ENCODE measurements at places on chromosomes 1 and 21.

DNA sequence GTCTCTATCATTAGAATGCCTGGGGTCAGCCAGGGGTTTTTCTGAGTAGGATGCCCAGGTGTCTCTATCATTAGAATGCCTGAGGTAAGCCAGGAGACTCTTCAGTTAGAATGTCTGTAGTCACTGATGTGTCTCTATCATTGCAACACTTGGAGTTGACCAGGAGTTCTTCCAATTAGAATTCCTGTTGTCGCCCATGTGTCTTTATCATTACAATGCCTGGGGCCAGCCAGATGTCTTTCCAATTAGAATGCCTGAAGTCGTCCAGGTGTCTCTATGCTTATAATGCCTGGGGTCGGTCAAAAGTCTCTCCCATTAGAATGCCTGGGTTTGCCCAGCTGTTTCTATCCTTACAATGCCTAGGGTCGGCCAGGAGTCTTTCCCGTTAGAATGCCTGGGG is 55.8 kb downstream of the RNF187 start:
- H3K36me3 ChIP-seq, result no peaks in the 10 kb centered on the region
- H3K4me1 ChIP-seq, result no peaks in the 10 kb centered on the region
- H3K27ac ChIP-seq, result no peak overlapping the region
- DNase-seq, result no peak
- no peaks in the 10 kb centered on the region for H3K27me3 ChIP-seq

- H3K27me3 ChIP-seq, result peaks cover 10% of the 10 kb centered on the region
- H3K36me3 ChIP-seq, result no peaks in the 10 kb centered on the region
- no peak for DNase-seq
- H3K4me3 ChIP-seq, result no peak overlapping the region
- H3K4me1 ChIP-seq, result no peaks in the 10 kb centered on the region
These were observed 213.8 kb downstream of the HHIPL2 start for GRCh38 chr1:222334026-222334680.

DNA sequence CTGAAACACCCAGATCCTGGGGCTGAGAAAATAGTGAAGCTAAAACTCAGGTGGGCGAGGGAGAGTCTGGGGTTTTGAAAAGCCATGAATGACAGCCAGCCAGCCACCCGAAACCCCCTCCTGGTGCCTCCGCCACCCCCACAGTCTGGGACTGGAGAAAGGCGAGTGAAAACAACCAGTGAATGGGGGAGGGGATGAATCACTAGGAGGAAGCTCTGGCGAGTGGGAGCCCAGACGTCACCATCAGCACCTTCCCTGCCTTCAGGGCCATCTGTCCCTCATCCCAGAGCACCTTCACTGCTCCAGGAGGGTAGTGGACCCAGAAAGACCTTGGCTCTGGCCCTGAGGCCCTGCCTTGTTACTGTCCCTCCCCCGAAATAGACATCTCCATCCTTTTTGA is 9.2 kb downstream of the RORC start:
- H3K27me3 ChIP-seq, result peaks cover 17% of the 10 kb centered on the region
- DNase-seq, result no peak
- no peak overlapping the region for H3K27ac ChIP-seq
- no peak overlapping the region for H3K4me3 ChIP-seq
- H3K36me3 ChIP-seq, result no peaks in the 10 kb centered on the region

DNA sequence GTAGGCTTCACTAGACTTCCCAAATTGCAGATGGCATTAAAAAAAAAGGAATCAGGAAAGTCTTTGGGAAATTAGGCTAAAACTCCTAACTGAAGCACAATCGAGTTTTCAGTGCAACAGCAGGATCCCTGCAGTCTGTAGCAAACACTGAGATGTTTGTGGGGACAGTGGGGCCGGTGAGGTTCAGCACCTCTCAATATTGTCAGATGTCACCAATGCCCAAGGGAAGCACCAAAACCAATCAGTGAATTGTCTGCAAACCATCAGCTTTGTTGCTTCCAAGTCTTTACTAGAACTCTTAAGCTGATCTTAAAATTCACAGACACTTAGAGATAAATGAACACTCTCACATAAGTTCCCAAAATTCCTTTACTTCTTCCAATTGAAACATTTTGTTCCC is 2.6 kb downstream of the ERG start:
- no peak for DNase-seq
- H3K27ac ChIP-seq, result no peak overlapping the region

DNA sequence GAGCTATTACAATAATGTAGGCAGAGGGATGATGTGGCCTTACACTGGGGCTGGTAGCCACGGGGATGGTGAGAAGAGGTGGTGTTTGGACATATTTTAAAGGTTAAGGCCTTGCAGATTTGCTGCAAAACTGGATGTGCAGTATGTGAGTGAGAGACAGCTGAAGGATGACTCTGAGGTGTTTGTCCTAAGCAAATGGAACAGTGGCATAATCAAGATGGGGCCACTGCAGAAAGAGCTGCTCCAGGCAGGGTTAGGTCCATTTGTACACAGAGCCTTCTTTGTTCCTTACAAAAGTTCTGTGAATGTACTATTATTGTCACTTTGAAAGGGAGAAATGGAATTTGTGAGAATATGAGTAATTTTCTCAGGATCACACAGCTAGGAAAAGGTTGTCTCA is 220.4 kb upstream of the ZP4 start:
- no peak overlapping the region for H3K4me3 ChIP-seq
- DNase-seq, result no peak
- H3K4me1 ChIP-seq, result no peaks in the 10 kb centered on the region

DNA sequence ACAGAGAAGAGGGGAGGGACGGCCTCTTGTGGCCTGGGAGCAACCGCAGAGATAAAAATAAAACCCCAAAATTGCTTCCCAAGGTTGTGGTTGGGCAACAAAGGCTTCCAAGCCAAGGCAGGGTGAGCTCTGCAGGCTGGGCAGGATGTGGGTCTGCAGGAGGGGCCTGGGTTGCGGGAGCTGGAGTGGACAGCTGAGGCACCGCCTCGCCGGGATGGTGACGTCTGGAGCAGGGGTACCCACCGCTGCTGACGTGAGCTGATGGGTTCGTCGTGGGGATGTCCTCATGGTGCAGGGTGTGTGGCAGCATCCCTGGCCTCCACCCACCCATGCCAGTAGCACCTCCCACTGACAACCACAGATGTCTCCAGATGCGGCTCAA is 3.7 kb downstream of the AURKAIP1 start:
- H3K4me1 ChIP-seq, result peaks cover 14% of the 10 kb centered on the region
- H3K27me3 ChIP-seq, result no peaks in the 10 kb centered on the region
- H3K4me3 ChIP-seq, result no peak overlapping the region

DNA sequence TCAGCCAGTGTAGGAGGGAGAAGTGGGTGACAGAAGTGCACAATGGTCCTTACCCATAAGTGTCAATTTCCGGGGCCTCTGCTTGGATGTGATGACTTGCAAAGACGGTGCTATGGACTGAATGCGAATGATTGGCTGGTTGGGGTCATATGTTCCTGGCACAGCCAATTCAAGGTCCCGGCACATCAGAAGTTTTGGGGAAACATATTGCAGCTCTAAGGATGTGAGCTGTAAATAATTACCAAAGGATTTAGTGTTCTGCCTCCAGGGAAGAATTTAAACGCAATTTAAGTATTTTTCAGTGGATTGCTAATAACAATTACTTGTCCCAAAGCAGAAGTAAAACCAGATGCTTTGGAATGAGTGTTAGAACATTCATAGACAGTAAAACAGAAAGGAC is 26.9 kb upstream of the EXOSC10 start:
- no peak overlapping the region for H3K27ac ChIP-seq
- no peaks in the 10 kb centered on the region for H3K27me3 ChIP-seq
- H3K4me1 ChIP-seq, result no peaks in the 10 kb centered on the region
- H3K4me3 ChIP-seq, result no peak overlapping the region

GRCh38 chr1:89536555-89537341 is 12.1 kb downstream of the LRRC8B start:
- H3K4me1 ChIP-seq, result peaks cover 13% of the 10 kb centered on the region
- H3K36me3 ChIP-seq, result no peaks in the 10 kb centered on the region
- no peak overlapping the region for H3K4me3 ChIP-seq
- no peaks in the 10 kb centered on the region for H3K27me3 ChIP-seq
- DNase-seq, result no peak
- H3K27ac ChIP-seq, result no peak overlapping the region

- H3K27ac ChIP-seq, result peak overlapping the region; percentile 83
- no peaks in the 10 kb centered on the region for H3K27me3 ChIP-seq
- no peak for DNase-seq
- peaks cover 12% of the 10 kb centered on the region for H3K36me3 ChIP-seq
- H3K4me1 ChIP-seq, result peaks cover 11% of the 10 kb centered on the region
- H3K4me3 ChIP-seq, result no peak overlapping the region
These were observed 34.6 kb downstream of the COQ8A start for GRCh38 chr1:226974544-226975258.

GRCh38 chr21:21762855-21763254 is 764.6 kb downstream of the NCAM2 start:
- no peak for DNase-seq
- H3K4me3 ChIP-seq, result no peak overlapping the region
- no peaks in the 10 kb centered on the region for H3K27me3 ChIP-seq

DNA sequence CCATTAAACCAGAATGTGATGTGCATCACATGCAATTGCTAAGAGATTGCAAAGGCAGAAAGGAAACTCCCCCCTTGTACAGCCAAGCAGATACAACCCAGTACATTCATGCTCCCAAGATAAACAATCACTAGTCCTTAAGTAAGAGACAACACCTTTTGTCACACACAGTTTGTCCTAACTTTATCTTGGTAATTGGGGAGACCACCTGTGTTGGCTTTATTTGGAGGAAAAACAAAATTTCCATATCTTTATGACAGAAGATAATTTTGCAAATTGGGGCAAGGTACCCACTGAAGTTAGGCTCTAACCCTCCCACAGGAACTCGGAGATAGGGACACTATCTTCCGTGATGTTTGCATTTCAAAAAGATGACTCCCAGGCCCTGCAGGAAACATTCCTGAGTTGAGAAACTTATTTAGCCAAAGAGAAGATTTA is 175.0 kb upstream of the TNR start:
- H3K4me1 ChIP-seq, result peaks cover 24% of the 10 kb centered on the region
- H3K36me3 ChIP-seq, result peaks cover 20% of the 10 kb centered on the region
- H3K27ac ChIP-seq, result no peak overlapping the region
- H3K4me3 ChIP-seq, result no peak overlapping the region
- no peaks in the 10 kb centered on the region for H3K27me3 ChIP-seq

DNA sequence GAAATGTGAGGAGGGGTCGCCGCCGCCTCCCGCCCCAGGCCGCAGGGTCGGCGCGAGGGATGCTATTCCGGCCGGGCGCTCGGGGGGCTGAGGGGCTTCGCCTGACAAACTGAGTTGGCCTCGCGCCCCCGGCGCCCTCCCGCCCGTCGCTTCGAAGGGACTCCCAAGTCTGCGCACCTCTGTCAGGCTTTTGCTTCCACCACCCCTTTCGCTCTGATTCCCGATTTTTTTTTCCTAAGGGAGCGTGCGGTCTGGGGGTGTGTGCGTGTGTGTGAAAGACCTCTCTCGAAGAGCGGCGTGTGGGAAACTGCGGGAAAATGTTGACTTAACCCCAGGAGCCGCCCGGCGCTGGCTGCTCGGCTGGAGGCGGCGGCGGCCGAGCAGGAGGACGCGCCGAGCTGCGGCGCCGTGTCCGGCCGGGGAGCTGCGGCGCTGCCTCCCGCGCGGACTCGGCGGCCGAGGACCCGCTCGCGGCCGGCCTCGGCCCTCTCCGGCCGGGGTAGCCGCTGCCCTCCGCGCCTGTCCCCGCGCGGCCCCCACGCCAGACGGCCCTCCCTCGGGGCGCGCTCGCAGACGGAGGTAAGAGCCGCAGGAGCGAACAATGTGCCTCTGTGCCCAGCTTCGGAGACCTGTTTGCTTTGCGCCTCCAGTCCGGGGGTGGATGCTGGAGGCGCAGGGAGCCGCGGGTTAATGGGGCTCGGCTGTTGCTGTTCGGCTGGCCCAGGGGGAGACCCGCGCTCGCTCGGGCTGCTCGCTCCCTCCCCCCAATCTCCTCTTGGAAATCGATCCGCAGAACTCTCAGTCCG is 1.1 kb downstream of the ADGRL2 start:
- peak; percentile 61 for DNase-seq
- H3K36me3 ChIP-seq, result no peaks in the 10 kb centered on the region
- H3K4me1 ChIP-seq, result peaks cover 39% of the 10 kb centered on the region
- H3K4me3 ChIP-seq, result peak overlapping the region; percentile 96

DNA sequence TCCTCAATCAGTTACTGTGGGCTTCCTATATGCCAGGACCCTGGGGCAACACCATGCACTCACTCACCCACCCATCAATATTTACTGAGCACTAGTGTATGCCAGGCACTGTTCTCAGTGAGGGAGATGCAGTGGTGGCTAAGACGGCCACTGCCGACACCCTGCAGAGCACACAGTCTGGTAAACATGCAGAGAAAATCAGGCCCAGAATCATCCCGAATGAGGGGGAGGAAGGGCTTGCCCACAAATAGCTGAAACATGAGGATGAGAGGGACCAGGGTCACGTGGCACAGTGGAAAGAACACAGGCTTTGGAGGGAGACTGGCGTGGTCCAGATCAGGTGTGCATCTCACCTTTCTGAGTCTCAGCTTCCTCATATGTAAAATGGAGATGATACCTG is 89.2 kb upstream of the IGSF21 start:
- no peak overlapping the region for H3K27ac ChIP-seq
- DNase-seq, result no peak
- no peaks in the 10 kb centered on the region for H3K36me3 ChIP-seq
- H3K4me3 ChIP-seq, result no peak overlapping the region
- H3K27me3 ChIP-seq, result peaks cover 87% of the 10 kb centered on the region

GRCh38 chr1:220990427-220991339 is 111.4 kb downstream of the HLX start:
- no peak for DNase-seq
- no peak overlapping the region for H3K27ac ChIP-seq
- H3K27me3 ChIP-seq, result peaks cover 62% of the 10 kb centered on the region
- peaks cover 32% of the 10 kb centered on the region for H3K4me1 ChIP-seq
- H3K4me3 ChIP-seq, result no peak overlapping the region
- no peaks in the 10 kb centered on the region for H3K36me3 ChIP-seq

DNA sequence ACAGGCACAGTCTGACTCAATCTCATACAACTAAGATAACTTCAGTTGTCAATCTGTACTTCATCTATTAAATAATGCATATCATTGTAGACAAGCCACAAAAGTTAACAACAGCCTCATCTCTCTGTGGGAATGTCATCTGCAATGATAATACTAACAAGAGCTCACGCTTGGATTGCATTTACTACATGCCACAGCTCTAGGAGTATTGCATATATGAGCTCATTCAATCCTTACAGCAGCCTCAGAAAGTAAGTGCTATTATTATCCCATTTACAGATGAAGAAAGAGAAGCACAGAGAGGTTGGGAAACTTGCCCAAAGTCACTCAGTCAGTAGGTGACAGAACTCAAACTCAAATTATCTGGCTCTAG is 105.7 kb upstream of the GUCA2B start:
- no peak overlapping the region for H3K27ac ChIP-seq
- peaks cover 33% of the 10 kb centered on the region for H3K27me3 ChIP-seq
- no peak for DNase-seq
- H3K36me3 ChIP-seq, result no peaks in the 10 kb centered on the region
- peaks cover 6% of the 10 kb centered on the region for H3K4me1 ChIP-seq

- no peak for DNase-seq
- H3K36me3 ChIP-seq, result no peaks in the 10 kb centered on the region
- H3K27ac ChIP-seq, result no peak overlapping the region
- peaks cover 10% of the 10 kb centered on the region for H3K4me1 ChIP-seq
These were observed 486.7 kb downstream of the SMYD3 start for GRCh38 chr1:246020211-246020954.

DNA sequence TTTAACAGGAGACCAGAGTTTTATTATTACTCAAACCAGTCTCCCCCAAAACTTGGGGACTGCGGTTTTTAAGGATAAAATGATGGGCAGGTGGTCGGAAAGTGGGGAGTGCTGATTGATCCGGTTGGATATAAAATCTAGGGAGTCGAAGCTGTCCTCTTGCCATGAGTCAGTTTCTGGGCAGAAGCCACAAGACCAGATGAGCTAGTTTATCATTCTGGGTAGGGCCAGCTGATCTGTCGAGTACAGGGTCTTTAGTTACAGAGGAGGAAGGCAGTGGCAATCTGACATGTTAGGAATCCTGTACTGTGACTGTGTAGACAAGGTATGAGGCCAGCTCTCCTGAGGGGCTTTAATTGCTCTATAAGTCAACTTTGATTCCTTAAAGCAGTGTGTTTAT is 22.9 kb upstream of the FOXE3 start:
- DNase-seq, result no peak
- H3K4me1 ChIP-seq, result peaks cover 3% of the 10 kb centered on the region
- H3K36me3 ChIP-seq, result no peaks in the 10 kb centered on the region
